ENCODE measurements at places on chromosomes 3 and 15.

- no peaks in the 10 kb centered on the region for H3K36me3 ChIP-seq
- H3K4me1 ChIP-seq, result no peaks in the 10 kb centered on the region
- H3K4me3 ChIP-seq, result no peak overlapping the region
- DNase-seq, result peak; percentile 52
Observed at GRCh38 chr15:43286074-43286473, 19.3 kb upstream of the TGM5 start.

GRCh38 chr3:41188306-41188705 is 11.0 kb upstream of the CTNNB1 start:
- no peak overlapping the region for H3K27ac ChIP-seq
- no peak overlapping the region for H3K4me3 ChIP-seq
- no peaks in the 10 kb centered on the region for H3K36me3 ChIP-seq
- H3K4me1 ChIP-seq, result no peaks in the 10 kb centered on the region
- H3K27me3 ChIP-seq, result no peaks in the 10 kb centered on the region

DNA sequence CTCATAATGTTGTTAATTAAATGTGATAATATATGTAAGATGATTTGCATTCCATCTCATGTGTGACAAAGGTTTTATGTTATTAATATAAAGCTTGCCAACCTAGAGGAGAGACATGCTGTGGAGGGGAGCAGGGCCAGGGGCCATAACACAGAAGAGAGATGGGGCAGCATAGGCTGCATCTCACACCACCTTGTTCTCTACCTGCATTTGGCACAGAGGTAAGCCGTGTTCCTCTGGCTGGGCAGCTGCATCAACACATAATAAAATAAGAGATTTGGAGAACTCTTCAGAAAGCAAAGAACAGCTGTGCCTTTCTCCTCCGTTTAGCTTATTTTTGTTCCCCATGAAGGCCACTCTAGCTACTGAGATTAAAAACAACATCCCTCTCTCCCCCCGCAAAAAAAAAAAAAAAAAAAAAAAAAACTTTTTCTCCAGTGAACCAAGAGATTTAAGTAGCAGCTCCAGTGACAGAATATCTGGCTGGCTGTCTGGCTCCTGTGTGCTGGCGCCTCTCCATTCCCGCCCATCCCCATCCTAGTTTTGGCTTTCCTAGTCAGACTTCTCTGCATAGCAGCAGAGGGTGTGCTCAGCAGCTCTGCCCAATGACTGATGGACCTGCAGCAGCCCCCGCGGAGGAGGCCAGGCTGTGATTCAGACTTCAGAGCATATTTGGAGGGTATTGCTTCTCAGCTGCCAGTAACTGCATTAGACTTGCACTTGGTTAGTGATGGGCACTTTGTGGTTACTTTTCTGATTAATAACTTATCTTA is 52.2 kb upstream of the STXBP5L start:
- H3K27ac ChIP-seq, result no peak overlapping the region
- no peaks in the 10 kb centered on the region for H3K4me1 ChIP-seq
- H3K4me3 ChIP-seq, result no peak overlapping the region
- no peaks in the 10 kb centered on the region for H3K36me3 ChIP-seq

DNA sequence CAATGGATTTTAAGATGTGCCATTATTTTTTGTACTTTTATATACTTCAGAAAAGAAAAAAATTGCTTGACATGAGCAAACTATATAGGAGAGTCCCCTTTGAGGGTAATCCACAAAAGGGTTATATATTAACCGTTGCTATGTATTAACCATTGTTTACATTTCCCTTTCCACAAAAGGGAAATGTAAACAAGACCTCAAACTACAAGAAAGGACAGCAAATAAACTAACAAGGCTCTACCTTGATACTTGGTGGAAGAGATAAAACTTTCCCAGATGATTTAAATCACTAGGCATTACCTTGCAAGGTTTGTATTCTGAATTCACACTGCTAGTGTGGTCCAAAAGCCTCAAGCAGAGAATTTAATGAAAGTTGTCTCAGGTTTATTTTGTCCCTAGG is 616.3 kb upstream of the BCHE start:
- no peak overlapping the region for H3K27ac ChIP-seq
- DNase-seq, result no peak
- H3K4me3 ChIP-seq, result no peak overlapping the region
- H3K27me3 ChIP-seq, result no peaks in the 10 kb centered on the region
- H3K4me1 ChIP-seq, result no peaks in the 10 kb centered on the region

DNA sequence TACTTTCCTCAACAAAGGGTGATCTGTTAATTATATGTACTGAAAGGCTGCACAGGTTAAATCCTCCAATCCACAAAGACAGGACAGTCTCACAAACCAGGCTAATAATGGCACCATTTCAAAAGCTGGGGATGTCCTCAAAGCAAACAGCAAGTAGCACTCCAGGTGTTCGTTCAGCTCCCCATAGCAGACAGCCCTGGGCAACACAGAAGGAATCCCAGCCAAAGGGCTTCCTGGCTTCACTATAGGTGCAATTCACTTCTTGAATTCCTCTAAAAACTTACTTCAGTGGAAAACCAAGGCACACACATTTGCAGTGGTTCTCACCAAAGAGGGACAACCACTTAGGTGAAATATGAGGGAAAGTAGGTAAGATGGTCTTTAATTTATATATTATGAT is 166.7 kb downstream of the CTNNB1 start:
- no peak overlapping the region for H3K27ac ChIP-seq
- no peaks in the 10 kb centered on the region for H3K36me3 ChIP-seq
- no peak overlapping the region for H3K4me3 ChIP-seq
- DNase-seq, result no peak

GRCh38 chr3:197450308-197450707 is 105.5 kb downstream of the BDH1 start:
- no peaks in the 10 kb centered on the region for H3K4me1 ChIP-seq
- no peak for DNase-seq
- no peak overlapping the region for H3K27ac ChIP-seq
- no peaks in the 10 kb centered on the region for H3K27me3 ChIP-seq

GRCh38 chr3:64264501-64265109 is 39.3 kb upstream of the PRICKLE2 start:
- no peak overlapping the region for H3K4me3 ChIP-seq
- H3K27me3 ChIP-seq, result no peaks in the 10 kb centered on the region
- DNase-seq, result no peak
- no peak overlapping the region for H3K27ac ChIP-seq

- no peak for DNase-seq
- no peaks in the 10 kb centered on the region for H3K4me1 ChIP-seq
- no peaks in the 10 kb centered on the region for H3K36me3 ChIP-seq
Observed at GRCh38 chr3:24191801-24192403, 246.8 kb downstream of the NR1D2 start.

Data from pancreas (tissue), 10 donors.